ENCODE measurements at places on chromosomes 1 and 21.

- DNase-seq: no peak
Observed at GRCh38 chr1:97073936-97074335, 352.4 kb downstream of the PTBP2 start.

DNA sequence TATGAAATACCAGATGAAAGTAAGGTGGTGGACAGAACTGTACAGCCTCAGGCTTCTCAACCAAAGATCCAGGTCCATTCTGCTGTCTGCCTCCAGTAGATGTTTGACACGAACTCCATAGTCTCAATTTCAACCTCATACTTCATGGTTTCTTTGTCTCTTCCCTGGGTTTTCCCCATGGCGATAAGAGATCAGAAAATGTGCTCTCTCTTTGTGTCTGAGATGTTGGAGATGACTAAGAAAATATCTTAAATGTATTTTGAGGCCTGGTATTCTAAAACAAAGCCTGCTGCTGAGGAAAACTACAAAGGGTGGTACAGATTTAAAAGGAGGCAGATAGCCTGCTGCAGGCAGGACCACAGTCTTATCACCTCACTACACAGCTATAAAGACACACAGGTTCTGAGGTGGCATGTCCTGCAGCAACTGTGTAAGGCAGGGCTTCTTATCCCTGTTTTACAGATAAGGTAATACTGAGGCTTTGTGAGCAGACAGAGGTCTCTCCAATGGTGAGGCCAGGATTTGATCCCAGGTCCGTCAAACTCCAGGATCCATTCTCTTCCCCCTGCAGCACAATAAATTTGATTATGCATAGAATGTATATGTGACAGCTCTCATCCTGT, 40.0 kb upstream of the CACNA1E start:
- no peak for DNase-seq

DNA sequence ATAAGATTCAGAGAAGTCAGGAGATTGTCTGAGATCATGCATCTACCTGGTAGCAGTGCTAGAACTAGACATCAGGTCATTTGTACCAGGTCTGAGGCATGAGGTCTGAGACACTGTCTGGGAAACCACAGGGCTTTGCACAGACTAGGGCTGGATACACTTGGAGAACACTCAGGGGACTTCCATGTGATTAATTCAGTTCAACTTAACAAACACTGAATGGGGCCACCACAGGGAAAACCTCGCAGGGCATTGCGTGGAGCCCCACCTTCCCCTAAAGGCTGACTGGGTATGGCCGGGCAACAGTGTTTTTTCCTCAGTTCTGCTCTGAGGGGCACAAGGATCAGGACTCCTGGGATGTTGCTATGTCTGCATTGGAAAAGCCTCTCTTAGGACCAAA, 86.5 kb upstream of the WARS2 start:
- no peak for DNase-seq

DNA sequence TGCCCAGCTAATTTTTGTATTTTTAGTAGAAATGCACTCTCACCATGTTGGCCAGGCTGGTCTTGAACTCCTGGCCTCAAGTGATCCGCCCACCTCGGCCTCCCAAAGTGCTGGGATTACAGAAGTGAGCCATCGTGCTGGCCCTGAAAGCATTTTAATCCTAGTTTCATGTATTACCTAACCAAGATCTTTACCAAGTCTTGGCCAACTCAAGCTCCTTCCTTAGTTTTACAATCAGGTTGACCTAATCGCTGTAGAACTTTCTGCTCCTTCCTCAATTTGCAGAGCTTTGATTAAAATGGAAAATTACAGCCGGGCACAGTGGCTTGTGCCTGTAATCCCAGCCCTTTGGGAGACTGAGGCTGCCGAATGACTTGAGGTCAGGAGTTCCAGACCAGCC, 3.2 kb upstream of the TMEM63A start:
- DNase-seq: no peak

DNA sequence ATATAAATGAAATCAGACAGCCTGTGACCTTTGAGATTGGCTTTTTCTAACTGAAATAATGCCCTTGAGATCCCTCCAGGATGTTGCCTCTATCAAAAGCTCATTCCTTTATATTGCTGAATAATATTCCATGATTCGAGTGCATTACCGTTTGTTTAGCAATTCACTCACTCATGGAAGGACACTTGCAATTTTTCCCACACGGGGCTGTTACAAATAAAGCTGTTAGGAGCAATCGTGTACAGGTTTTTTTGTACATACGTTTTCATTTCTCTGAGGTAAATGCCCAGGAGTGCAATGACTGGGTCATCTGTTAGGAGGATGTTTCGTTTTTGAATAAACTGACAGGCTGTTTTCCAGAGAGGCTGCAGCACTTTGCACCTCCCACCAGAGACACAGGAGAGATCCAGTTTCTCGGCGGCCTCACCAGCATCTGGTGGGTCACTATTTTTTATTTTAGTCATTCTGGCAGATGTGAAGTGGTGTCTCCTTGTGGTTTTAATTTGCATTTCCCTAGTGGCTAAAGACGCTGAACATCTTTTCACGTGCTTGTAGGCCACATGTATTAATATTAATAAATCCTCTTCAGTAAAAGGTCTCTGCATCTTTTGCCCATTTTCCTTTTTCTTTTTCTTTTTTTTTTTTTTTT, 11.0 kb downstream of the PRDM15 start:
- DNase-seq: peak; percentile 22

- no peak for DNase-seq
Observed at GRCh38 chr1:6496890-6497214, 5.4 kb upstream of the PLEKHG5 start.

- no peak for DNase-seq
Observed at GRCh38 chr1:31432592-31433395, 19.8 kb downstream of the SERINC2 start.

GRCh38 chr1:236124965-236125364, 17.4 kb upstream of the GPR137B start:
- no peak for DNase-seq

DNA sequence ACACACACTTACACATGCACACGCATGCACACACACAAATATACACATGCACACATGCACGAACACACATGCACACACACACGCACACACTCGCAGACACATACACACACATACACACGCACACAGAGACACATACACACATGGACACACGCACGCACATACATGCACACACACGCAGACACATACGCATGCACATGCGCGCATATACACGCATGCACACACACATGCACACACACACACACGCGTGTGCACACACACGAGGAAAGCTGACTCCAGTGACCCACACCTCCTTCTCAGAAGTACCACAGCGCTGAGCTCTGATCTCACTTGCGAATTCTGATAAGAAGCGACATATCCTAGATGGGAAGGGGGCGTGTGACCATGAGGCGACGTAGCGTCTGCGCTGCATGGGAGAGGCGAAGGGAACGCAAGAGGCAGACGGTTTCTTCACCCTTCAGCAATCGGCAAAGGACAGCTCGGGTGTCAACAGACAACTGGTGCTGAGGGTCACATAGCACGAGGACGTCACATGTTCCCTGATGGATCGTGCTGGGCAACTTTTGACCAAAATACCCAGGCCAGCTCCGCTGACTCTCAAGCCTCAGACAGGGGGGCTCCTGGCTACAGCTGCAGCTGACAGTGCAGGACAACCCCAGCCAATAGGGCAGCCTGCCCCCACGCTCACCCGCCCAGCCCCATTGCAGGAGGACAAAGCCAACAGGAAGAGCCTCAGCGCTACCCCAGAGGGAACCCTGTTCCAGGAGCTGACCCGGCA, 16.0 kb upstream of the PDE9A start:
- no peak for DNase-seq

- no peak for DNase-seq
Observed at GRCh38 chr1:160047111-160047991, 15.6 kb upstream of the PIGM start.

DNA sequence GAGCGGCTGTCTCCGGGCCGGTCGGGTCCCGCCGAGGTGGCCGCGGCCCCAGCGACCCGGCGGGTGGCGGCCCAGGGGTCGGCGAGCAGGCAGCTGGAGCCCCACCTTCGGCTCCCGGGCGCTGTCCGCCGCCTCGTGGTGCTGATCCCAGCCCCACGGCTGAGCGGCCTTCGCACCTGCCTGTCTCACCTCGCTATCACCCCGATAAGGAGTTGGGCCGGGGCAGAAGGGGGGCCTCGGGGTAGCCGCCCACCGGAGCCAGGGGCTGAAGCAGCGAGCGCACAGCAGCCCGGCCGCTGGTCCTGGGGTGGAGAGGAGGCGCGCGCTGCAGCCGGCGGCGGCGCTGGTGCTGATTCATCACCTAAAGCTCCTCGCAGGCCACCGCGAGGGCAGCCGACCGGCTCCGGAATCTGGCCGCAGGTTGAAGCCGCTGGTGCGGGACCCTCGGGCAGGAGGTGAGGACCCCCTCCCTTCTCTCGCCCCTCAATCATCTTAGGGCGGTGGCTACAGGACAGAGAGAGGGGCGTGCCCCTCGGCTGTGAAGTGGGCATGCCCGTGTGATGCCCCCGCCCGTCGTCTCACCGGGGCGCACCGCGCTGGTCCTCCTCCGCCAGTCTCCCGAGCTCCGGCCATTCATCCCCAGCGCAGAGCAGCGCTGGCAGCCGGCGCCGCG, 575 bp downstream of the TRIM67 start:
- no peak for DNase-seq

- no peak for DNase-seq
Observed at GRCh38 chr1:53465023-53465957, 6.1 kb downstream of the DMRTB1 start.

- peak; percentile 36 for DNase-seq
Observed at GRCh38 chr1:5991381-5992025, 722 bp downstream of the NPHP4 start.

GRCh38 chr1:176552999-176553398, 90.0 kb downstream of the PAPPA2 start:
- no peak for DNase-seq

GRCh38 chr1:202616355-202616915, 93.8 kb downstream of the SYT2 start:
- DNase-seq: no peak

GRCh38 chr1:26791148-26791547, 3.4 kb downstream of the PIGV start:
- DNase-seq: no peak

- DNase-seq: no peak
Observed at GRCh38 chr1:152111515-152111968, 3.7 kb downstream of the TCHH start.

- DNase-seq: no peak
Observed at GRCh38 chr1:145982010-145982723, 14.2 kb downstream of the TXNIP start.

- DNase-seq: no peak
Observed at GRCh38 chr21:41759214-41759840, 7.5 kb downstream of the RIPK4 start.

DNA sequence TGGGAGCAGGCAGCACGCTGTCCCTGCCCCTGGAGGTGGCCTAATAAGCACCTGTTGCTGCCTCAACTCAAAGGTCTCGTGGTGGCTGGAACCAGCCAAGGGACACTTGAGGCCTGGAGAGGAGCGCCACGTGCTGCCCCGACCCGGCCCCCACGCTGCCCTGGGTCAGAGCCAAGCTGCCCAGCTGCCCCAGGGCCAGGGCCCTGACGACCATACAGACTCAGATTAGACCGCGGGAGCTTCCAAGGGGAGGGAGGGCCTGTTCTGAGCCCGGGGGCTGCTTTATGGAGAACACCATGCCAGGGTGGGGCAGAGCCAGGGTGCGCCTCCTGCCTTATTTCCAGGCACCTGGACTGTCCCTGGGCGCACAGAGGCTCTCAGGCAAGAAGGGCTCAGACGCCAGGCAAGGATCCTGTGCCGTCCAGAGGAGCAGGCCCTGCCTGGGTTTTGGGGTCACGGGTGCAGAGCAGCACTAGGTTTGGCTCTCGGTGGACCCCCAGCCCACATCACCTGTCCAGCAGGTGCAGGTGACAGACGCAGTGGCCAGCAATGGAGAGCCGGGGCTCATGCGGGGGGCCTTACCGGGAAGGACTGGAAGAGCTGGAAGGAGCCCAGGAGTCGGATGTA, 18.6 kb downstream of the KRTAP10-1 start:
- no peak for DNase-seq

GRCh38 chr1:118159569-118159968, 25.5 kb downstream of the SPAG17 start:
- DNase-seq: no peak

DNA sequence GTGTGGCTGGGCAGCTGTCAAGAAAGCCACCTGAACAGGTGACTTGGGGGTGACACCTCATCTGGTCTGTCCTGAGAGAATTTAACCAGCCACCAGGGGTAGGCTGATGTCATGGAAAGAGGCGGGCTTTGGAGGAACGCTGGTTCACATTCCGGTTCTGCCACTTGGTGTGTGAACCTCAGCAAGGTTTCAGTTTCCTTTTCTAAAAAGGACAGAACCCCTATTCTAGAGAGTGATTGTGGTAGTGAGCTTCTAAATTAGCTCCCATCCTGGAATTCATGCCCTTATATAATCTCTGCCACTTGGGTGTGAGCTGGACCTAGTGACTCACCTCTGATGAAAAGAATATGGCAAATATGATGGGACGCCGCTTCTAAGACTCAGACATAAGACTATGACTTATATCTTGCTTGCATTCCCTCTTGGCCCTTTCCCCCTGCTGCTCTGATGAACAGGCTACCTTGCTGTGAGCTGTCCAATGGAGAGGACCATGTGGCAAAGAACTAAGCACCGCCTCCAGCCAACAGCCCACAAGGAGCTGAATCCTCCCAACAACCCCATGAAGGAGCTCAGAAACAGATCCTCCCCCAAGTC, 332.1 kb downstream of the RRAGC start:
- DNase-seq: no peak

DNA sequence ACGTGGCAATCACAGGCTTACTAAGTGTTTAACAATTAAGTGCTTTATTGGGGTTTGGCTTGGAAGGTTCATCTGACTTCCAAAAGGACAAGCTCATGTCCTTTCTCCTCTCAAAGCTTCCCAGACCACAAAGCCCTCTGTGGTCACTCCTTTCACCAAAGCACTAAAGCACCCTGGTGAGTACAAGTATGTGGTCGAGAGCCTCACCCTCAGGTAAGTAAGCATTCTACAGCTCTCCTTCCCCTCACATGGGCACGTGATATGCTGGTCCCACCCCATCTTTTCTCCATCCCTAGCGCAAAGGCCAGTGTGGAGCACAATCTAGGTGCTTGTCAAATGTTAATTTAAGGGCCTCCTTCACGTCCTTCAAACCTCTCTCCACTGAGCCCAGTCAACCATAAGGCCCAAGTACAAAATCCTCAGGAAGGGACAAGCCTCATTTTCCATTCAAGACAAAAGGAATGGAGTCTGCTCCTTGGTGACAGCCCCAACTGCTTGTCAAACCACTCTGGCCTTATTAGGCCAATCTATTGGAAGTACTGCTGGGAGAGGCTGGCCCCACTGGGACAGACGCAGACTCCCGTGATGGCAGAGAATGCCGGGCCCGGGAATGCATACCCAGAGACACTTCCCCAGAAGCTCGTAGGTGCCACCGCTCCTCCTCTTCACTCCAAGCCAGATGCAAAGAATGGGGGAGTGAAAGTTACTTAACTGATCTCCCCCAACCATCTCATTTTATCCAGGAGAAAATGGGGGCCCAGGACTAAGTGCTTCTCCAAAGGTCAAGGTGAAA, 7.8 kb downstream of the STMN1 start:
- no peak for DNase-seq

- no peak for DNase-seq
Observed at GRCh38 chr1:167088746-167089417, 1.3 kb downstream of the GPA33 start.

GRCh38 chr1:230101556-230101955, 34.5 kb downstream of the GALNT2 start:
- DNase-seq: no peak

Measured in HFFc6 (cell line).